KBM-7 (cell line): ENCODE measurements at places on chromosomes 5 and 9.

DNA sequence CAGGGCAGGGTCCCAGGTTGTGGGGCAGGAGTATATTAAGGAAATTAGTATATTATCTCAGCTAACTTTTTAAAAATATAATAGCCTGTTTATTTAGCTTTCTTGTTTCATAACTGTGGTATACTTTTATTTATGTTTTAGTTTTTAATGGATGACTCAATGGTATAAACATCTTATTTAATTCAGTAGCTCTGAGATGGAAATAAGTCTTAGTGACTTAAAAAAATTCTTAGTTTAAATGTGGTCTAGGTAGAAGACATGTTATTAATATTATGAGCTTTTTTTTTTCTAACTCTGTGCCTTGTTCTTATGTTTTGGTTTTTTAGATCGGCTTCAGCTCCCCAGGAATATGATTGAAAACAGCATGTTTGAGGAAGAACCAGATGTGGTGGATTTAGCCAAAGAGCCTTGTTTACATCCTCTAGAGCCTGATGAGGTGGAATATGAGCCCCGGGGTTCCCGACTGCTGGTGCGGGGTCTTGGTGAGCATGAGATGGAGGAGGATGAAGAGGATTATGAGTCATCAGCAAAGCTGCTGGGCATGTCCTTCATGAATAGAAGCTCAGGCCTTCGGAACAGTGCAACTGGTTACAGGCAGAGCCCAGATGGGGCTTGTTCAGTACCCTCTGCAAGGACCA is 43.1 kb downstream of the LNPEP start:
- DNase-seq, result no peak

- no peak for DNase-seq
Observed at GRCh38 chr5:35047785-35048404, at the start of gene AGXT2. Gene AGXT2 (minus strand): TSS chr5:35047949. CDS start chr5:35047892, 57 bp downstream.

GRCh38 chr5:103126557-103126956 is 6.5 kb downstream of the PPIP5K2 start:
- DNase-seq, result no peak

DNA sequence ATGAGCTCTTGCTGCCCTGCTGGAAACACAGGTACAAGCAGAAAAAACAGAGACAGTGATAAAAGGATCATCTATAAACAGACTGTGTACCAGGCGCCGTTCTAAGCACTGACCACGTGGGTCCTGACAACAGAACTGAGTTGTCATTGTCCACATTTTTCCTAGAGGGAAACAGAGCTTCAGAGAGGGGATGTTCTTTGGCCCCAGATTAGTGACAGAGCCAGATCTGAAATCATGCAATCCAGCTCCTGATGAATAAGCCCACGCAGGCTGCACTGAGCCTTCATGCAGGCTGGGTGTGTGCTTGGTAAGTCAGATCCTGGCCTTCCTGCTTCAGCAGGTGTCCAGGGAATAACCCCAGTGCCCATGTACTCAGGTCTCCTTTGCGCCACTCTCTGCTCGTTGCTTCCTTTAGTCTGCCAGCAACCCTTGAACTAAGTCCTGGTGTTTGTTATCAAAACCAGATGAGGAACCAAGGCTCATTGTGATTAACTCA is 22.8 kb upstream of the TCF7 start:
- DNase-seq, result no peak

DNA sequence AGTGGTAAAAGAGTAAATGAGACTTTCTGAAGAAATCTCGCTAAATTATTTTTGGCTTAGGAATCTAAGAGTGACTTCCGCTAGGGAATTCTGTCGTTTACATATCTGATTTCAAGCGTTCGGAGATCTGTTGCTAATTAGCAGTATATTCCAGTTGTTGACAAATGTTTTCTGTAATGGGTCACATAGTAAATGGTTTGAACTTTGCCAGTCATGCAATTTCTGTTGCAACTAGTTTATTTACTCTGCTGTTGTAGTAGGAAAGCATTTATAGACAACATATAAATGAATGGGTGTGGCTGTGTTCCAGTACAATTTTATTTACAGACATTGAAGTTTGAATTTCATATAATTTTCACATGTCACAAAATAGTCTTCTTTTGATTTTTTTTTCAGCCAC is 57.4 kb upstream of the JAK2 start:
- DNase-seq, result no peak

- DNase-seq, result no peak
Observed at GRCh38 chr9:96514108-96514799, 64.3 kb downstream of the HABP4 start.

DNA sequence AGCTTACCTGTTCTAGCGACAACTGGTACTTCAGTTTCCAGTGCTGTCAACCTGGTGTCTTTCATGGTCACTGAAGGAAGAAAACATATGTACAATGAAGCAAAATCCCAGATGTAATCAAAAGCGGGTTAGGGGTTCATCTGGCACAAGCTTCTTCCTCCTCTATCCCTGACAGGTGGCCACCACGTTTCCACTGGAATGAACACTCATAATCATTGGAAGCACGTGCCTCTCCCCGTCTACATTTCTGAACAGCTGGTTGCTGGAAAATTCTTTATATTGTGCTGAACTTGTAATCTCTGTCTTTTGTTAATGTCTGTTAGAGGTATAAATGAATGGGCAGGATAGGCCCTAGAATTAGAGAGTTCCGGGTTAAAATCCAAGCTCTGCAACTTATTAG is 9.4 kb downstream of the TSC1 start:
- no peak for DNase-seq

GRCh38 chr5:173093606-173094005 is 37.5 kb downstream of the CREBRF start:
- no peak for DNase-seq

DNA sequence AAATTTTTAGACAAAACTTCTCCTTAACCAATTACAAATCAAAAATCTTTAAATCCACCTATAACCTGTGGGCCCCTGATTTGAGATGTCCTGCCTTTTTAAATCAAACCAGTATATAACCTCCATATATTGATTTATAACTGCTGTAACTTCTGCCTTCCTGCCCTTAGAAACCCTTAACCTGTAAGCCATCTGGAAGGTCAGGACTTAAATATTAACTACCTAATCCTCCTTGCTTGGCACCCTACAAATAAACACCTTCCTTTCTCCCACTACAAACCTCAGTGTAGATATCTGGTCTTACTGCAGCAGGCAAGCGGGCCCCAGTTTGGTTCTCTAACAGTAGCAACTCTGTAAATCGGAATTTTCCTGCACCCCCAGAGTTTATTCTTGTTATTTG is 83.9 kb downstream of the MTREX start:
- DNase-seq, result no peak

DNA sequence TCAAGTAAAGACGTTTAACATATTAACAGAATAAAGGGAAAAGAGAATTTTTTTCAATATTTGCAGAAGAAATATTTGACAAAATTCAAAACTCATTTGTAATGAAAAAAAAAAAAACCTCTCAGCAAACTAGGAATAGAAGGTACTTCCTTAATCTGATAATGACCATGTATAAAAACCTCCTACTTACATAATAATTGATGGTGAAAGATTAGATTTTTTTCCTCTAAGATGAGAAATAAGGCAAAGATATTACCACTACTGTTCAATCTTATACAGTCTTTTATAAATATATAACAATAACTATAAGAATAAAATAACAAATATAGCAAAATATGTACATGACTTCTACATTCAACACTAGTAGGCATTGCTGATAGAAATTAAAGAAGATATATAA is 424.6 kb upstream of the KLF4 start:
- no peak for DNase-seq

DNA sequence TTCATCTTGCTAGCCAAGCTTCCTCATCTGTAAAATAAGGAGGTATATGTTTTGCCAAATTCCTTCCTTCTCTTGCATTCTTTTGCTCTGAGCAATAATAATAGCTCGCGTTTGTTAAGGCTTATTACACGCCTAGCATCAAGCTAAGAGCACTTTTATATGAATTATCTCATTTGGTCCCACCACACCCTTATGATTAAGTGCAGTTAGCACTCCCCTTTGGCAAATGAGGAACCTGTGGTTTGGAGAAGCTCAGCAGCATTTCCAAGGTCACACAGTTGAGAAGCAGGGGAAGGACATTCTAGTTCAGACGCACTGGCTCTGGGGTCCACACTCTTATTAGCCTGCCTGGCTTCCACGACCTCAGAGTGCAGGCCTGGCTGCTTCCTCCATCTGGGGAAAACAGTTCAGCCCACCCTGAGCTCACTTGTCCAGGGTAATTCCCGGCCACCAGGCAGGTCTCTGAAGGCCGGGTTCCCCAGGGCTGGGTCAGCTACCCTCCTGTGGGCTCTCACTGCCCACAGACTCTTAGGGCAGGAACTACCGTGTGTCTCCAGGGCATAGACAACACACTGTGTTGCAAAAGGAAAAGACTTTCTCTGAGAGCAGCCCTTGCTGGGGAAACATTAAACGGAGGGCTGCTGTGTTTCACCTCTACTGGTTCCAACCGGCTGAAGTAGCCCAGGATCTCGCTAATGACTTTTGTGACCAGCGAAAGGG is 9.9 kb upstream of the FBP1 start:
- DNase-seq, result peak; percentile 79

DNA sequence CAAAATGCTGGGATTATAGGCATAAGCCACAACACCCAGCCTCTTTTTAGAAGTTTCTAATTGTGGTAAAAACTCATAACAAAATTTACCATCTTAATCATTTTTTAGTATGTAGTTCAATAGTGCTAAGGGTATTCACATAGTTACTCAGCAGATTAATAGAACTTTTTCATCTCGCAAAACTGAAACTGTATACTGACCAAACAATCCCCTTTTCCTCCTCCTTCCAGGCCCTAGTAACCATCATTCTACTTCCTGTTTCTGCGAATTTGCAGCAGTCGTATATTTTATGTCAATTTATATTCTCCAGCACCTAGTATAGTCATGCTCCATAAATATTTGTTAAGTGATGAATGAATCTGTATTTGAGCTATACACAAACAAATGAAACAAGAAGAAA is 86.3 kb upstream of the ERBIN start:
- DNase-seq, result no peak

DNA sequence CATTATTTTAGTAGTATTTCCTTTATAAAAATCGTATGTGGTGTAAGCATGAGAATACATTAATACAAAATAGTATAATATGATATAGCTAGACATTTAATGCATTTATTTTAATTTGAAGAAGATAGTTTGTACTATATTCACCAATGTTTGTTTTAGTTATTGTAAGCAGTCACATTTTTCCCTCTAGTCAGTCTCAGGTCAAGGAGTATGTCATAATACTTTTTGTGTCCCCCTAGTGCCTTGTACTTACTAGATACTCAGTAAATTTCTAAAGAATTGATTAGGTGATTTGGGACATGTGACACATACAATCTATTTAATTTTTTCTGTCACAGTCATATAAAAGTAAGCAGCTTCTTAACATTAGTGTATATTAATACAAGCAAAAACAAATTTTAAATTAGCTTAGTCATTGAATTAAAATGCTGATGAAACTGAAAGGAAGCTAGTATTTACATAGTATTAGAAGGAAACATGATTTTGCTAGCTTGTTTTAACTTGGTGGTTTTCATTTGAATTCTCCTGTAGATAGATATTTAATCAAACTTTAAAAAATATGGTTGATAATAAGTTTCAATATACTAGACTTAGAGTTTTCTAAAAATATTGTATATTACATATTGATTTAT is 242.2 kb downstream of the FER start:
- DNase-seq, result no peak

- DNase-seq, result no peak
Observed at GRCh38 chr9:98226957-98227356, 28.5 kb downstream of the TBC1D2 start.

GRCh38 chr5:158701007-158701391 is 398.7 kb downstream of the EBF1 start:
- no peak for DNase-seq

DNA sequence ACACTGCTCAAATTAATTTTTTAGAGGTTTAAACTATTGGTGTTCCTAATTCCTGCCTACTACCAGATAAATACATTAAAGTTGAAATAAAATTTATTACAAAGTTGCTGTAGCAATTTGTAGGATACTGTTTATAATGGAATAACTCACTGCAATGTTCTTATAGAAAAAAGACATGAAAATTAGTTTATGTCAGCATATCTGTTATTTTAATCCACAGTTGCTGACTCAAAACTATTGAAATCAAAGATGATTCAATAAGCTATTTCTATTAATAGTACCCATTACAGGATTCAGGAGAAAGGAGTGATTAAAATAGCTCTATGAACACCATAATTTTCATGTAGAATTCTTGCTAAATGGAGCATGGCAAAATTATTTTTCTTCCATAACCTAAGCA is 764.4 kb upstream of the NUDT12 start:
- DNase-seq, result no peak

DNA sequence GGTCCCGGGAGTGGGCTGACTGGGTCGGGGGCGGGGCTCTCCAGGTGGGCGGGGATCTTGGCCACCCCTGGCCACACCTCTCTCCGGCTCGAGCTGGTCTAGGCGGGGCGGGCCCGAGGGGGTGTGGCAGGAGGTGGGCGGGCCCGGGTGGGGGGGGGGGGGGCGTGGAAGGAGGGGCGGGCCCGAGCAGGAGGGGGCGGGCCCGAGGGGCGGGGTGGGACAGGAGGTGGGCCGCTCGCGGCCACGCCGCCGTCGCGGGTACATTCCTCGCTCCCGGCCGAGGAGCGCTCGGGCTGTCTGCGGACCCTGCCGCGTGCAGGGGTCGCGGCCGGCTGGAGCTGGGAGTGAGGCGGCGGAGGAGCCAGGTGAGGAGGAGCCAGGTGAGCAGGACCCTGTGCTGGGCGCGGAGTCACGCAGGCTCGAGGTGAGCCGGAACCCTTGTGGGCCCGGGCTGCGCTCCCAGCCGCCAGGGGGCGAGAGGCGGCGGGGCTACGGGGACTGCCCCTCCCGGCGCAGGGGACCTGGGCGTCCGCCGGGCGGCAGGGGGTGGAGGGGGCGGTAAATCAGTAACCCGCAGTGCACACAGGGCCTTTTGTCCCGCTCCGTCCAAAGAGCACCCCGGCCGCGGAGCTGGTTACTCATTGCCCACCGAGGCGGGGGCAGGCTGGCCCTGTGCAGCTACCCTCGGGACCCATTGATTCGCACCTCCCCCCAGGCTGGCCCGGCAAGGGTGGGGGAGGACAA is at the start of gene FGFR4:
FGFR4 (plus strand) TSS at position 262 of the 744 bp plus-strand sequence. CDS start 2,688 bp downstream, outside the sequence.
- DNase-seq, result peak; percentile 79

DNA sequence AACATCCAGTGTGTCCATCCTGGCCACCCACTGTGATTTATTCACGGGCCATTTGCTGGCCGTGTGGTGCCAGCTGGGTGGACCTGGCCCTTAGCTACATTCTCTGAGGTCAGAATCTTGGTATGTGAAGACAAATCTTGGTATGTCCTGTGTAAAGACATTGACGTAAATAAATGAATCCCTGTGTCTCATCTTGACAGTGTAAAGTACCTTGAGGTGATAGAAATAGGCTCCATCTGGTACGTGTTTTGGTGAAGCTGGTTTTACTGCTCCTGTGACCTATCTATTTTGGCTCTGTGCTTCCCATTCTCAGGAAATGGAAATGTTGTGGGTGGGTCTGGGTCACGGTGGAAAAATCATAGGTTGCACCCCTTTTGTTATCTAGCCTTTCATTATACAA is 245.4 kb upstream of the ANKH start:
- DNase-seq, result no peak

GRCh38 chr5:56853698-56854097 is 38.3 kb downstream of the MAP3K1 start:
- no peak for DNase-seq
